ENCODE measurements at places on chromosomes 2 and 18.

GRCh38 chr2:84314901-84315330 is 144.2 kb downstream of the SUCLG1 start:
- DNase-seq: peak; percentile 64

DNA sequence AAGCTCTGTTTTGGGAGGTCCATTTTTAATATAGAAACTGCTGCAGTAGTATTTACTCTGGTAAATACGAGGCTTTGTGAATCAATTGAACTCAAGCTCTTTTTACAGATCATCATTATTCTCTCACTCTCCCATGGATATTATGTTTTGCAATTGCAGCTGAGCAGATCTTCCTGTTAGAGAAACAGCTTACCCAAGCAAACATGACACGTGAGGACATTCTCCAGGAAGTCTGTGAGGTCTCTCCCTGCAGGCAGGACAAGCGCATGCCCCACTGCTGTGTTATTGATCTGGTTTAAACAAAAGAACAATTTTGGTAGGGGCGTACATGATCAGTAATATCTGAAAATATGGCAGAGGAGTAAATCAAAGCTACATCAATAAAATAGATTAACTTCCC is 72.1 kb downstream of the COL6A3 start:
- DNase-seq: no peak

- DNase-seq: no peak
Measured at GRCh38 chr2:232516551-232516950, 3.6 kb upstream of the PRSS56 start.

DNA sequence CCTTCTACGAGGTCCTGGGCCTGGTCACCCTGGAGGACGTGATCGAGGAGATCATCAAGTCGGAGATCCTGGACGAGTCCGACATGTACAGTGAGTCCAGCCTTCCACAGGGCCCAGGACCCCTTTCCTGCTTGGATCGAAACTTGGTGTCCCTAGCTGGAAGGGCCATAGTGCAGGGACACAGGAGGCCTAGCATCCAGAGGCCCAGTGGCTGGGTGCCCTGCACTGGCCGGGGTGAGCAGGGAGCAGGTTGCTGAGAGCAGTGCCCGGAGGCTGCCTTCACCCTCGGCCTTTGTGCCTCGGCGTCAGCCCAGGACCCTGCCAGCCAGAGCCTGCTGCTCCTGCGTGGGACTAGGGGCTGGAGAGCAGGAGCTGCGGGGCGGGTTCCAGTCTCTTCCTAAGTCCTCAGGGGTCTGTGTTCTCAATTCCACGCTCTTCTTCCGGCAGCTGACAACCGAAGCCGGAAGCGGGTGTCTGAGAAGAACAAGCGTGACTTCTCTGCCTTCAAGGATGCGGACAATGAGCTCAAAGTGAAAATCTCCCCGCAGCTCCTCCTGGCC is 18.9 kb upstream of the CNNM3 start:
- DNase-seq: no peak

Data from SJSA1 (cell line).